Posterior vena cava (tissue), 2 donors: ENCODE measurements at places on chromosomes 11 and 22. TPM values are rescaled to one million over a fixed set of nuclear protein-coding genes. Genes with fewer than 3 reads are reported as not detected.

GRCh38 chr22:32236970-32237369, 18.2 kb downstream of the SLC5A4 start:
- DNase-seq, result no peak

Gene ANKK1
- not detected for total RNA-seq

- no peak for DNase-seq
Observed at GRCh38 chr11:24615451-24616160, 118.8 kb downstream of the LUZP2 start.

GRCh38 chr11:46290011-46290410, 12.5 kb downstream of the CREB3L1 start:
- no peak for DNase-seq

Gene TLCD5
- total RNA-seq, result 4.9 TPM

GRCh38 chr11:86464509-86465221, 90.0 kb downstream of the CCDC81 start:
- no peak for DNase-seq
